ENCODE measurements at places on chromosomes 7 and 10.

DNA sequence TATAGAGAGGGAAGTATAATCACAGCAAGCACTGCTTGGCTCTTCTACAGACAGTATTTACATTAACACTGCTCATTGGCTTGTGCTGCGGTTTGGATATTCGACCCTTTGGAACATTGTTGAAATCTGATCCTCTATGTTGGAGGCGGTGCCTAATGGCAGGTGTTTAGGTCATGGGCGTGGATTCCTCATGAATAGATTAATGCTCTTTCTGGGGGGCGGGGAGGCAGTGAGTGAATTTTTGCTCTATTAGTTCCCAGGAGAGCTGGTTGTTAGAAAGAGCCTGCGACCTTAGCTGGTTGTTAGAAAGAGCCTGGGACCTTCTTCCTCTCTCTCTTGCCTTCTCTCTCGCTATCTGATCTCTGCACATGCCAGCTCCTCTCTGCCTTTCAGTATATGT, 77.3 kb upstream of the SVIL start:
- no peak for DNase-seq

- DNase-seq = no peak
Observed at GRCh38 chr7:124808206-124808605, 42.6 kb upstream of the GPR37 start.

DNA sequence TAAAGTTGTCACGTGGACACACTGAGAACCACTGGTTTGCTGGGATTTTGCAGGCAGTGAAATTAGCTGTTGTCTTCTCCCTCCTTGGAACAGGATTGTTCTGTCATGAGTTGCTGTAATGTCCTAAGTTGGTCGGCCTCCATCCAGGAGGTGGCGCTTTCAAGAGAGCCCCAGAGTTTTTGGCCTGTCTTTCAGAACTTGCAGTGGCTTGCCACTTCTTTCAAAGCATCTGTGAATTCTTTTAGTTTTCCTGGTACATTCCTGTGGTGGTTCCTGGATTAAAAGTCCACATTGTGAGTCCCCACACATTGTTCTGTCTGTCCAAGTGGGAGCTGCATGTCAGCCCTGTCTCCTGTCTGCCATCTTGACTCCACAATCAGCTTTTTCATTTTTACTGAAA, 133.8 kb downstream of the PON1 start:
- DNase-seq = no peak

DNA sequence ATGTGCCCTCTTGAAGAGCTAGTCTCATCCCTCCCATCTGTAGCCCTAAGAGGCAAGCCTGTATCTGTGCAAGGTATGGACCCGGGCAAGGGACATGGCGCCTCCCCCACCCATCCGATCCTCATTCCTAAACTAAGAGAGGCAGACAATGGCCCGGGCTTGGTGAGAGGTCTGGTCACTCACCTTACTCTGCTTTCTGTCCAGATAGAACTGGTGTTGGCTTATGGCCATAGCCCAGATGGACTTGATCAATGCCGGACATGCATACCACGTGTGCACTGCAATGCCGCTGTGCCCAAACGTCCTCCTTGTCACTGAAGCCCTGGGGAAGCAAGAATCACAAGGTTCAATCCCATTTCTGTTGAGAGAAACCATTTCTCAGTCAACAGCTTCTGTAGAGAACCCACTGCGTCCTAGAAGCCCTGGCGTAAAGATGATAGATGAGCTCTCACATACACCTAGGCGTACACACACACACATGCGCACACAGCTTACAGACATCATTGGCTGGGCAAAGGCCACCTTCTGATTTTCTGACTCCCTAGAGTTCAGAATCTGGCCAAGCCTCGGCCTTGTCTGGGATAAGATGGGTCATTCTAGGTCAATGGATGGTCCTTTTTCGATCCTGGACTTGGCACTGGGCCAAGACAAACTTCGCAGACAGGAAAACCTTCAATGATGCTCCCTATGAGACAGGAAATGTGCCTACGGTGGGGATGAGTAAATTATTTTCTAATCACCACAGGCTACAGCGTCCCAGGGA, 114.6 kb downstream of the PRPF18 start:
- no peak for DNase-seq

DNA sequence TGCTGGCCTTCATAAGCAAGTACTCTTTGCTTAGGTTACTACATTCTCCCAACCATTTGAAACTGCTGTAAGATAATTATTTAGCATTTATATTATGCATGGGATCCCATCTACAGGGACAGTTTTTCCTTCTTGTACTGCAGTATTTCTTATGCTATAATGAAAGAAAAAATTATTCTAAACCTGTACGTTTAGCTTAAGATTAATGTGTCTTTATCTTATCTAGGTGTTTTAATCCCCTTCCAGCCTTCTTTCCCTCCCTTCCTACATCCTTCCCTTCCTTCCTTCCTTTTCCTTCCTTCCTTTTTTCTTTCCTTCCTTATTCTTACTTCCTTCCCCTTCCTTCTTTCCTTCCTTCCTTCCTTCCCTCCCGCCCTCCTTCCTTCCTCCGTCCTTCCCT, 778.3 kb downstream of the CNTNAP2 start:
- no peak for DNase-seq

- no peak for DNase-seq
Observed at GRCh38 chr7:148334959-148335577, 255.5 kb upstream of the C7orf33 start.

GRCh38 chr10:49759787-49760551, 2.2 kb downstream of the OGDHL start:
- no peak for DNase-seq

DNA sequence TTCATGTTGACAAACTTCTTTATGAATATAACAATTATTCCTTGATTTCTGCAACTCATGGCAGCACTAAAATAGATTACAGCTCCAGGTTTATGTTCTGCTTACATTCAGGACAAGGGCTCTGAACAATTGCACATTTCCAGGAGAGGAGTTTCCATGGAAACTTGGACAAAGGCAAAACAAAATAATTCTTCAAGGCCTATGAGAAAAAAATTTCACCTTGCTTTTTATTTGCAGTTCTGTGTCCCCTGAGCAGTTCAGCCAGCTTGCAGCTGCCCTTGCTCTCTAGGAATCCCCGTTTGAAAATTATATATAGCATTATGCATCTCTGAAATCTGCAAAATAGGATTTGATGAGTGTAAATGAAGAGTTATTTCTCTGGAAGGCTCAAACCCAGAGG, 71.7 kb downstream of the ARL4A start:
- DNase-seq = no peak

- DNase-seq = no peak
Observed at GRCh38 chr7:132480534-132480933, 95.7 kb downstream of the PLXNA4 start.

DNA sequence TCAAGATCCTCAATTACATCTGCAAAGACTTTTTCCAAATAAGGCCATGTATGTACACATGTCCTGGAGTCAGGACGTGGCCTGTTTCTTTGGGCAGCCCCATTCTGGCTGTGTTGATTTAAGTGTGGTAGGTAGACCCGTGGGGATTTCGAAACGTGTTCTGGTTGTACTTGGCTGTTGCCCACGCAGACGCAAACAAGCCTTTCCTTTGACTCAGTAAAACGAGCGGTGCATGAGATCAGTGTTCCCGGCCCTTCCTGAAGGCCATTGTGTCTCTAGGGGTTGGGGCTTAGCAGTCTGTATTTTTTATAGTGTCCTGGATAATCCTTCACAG, 64.8 kb upstream of the DNAJB6 start:
- DNase-seq = no peak

- no peak for DNase-seq
Observed at GRCh38 chr10:71982269-71983178, 18.3 kb downstream of the CHST3 start.

- no peak for DNase-seq
Observed at GRCh38 chr10:120477743-120478141, 20.7 kb downstream of the PLPP4 start.

GRCh38 chr7:47358357-47358756, 223.6 kb downstream of the TNS3 start:
- no peak for DNase-seq

- no peak for DNase-seq
Observed at GRCh38 chr10:11058965-11059364, 41.3 kb downstream of the CELF2 start.

GRCh38 chr10:96413151-96413787, 54.5 kb upstream of the OPALIN start:
- no peak for DNase-seq

- no peak for DNase-seq
Observed at GRCh38 chr7:43552122-43552521, 30.8 kb upstream of the STK17A start.

- DNase-seq = no peak
Observed at GRCh38 chr10:16902606-16903005, 85.4 kb upstream of the RSU1 start.

- no peak for DNase-seq
Observed at GRCh38 chr7:157339777-157340677, 3.2 kb downstream of the DNAJB6 start.

GRCh38 chr7:69272101-69272500, 326.2 kb upstream of the AUTS2 start:
- no peak for DNase-seq

GRCh38 chr7:139811066-139811465, 18.0 kb upstream of the TBXAS1 start:
- no peak for DNase-seq

GRCh38 chr7:78140109-78140508, 341.5 kb downstream of the PHTF2 start:
- DNase-seq = no peak

DNA sequence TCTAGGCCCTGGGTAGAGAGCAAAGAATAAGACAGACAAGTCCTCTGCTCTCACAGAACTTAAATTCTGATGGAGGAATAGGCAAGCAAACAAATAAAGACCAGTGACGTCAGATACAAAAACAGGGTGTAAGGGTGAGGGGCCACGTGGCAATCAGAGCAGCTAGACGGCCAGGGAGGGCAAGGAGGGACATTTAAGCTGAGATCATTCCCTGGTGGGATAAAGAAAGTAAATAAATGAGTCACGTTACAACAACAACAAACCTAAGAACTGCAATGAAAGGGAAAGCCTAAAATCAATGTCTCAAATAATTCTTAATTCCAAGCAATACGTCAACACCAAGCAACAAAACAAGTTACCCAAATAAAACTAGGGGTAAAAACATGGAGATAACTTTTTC, 21.8 kb downstream of the STN1 start:
- DNase-seq = no peak

GRCh38 chr10:42553064-42553407, 85.3 kb downstream of the ZNF33B start:
- DNase-seq = no peak

GRCh38 chr7:137601642-137602041, 245.1 kb downstream of the DGKI start:
- no peak for DNase-seq

- no peak for DNase-seq
Observed at GRCh38 chr10:121262774-121263430, 335.3 kb downstream of the FGFR2 start.

DNA sequence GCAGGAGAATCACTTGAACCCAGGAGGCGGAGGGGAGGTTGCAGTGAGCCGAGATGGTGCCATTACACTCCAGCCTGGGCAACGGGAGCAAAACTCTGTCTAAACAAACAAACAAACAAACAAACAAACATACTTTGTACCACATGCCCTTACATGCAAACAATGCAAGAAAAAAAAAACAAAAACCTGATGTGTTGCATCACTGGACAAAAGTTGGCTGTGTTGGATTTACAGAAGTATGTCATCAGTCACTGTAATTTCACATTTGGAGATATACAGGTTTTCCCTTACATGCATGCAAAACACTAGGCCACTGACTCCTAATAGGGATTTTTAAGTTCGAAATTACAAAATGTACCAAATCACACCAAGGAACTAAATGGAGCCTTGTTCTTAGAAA, 138.5 kb downstream of the SRPK2 start:
- DNase-seq = no peak

DNA sequence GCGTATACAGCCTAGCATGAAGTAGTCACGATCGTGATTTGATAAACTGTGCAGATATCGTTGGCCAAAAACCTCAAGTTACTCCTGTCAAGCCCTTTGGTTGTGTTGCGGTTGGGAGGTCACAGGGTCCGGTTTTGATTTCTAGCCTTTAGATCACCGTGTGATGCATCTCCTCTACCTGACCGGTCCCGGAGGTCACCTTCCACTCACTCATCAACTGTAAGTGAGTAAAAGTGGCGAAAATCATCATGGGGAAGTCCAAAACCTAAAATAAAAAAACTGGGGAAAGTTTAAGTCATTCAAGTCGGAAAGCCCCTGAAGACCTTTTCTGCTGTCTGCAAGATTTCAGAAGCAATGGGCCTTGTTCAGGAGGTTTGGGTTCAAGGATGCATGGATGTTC, 62.8 kb downstream of the ADARB2 start:
- no peak for DNase-seq

GRCh38 chr7:141484907-141485306, 66.3 kb upstream of the AGK start:
- DNase-seq = no peak

DNA sequence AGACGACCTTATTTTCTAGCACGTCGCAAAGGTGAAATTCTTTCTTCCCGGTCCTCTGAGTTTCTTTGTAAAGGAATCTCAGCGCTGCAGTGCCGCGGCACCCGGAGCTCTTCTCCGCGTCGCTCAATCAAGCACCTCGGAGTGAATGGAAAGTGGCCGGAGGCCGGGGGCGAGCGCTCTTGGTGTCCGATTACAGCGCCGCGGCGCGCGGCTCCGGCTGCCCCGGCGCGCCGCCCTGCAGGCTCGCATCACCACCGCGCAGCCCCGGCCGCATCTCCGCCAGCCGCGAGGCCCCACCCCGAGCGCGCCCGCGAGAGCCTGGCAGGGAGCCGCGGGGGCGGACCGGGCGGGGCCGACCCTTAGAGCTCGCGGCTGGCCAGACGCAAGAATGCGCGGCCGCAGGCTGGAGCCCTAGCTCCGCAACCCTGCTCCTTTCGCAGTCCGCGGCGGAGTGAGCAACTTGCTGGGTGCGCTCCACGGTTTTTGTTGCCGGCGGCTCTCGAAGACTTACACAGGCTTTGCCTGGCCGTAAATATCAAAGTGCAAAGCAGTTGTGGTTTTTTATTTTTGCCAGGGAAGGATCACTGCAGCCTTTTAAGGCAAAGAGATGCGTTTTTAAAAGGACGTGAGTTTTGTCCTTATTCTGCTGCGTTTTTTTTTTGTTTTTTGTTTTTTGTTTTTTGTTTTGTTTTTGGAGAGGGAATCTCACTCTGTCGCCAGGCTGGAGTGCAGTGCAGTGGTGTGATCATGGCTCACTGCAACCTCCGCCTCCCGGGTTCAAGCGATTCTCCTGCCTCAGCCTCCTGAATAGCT, at the start of gene SEMA3C:
TSS of gene SEMA3C (minus strand) at position 143 of the 813 bp plus-strand sequence. CDS start 2,270 bp downstream, outside the sequence.
- peak; percentile 10 for DNase-seq

DNA sequence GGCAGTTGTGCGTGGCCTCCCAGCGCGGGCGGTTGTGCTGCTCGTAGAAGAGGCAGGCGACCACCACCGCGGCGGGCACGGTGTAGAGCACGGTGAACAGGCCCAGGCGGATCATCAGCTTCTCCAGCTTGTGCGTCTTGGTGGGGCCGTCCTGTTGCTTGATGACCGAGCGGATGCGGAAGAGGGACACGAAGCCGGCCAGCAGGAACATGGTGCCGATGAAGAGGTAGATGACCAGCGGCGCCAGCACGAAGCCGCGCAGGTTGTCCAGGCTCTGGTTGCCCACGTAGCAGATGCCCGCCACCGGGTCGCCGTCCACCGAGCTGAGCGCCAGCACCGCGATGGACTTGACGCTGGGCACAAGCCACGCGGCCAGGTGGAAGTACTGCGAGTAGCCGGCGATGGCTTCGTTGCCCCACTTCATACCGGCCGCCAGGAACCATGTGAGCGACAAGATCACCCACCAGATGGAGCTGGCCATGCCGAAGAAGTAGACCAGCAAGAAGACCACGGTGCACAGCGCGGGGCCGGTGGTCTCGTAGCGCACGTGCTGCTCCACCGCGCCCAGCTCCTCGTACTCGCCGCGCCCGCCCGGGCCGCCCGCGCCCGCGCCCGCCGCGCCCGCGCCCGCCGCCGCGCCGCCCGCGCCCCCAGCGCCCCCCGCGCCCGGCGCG, 2.2 kb downstream of the FZD8 start:
- DNase-seq = peak; percentile 11
